NCI-H1105 (cell line): ENCODE measurements at places on chromosomes 13 and 19.

- DNase-seq, result no peak
Measured at GRCh38 chr13:51266642-51267041, 44.4 kb downstream of the FAM124A start.

DNA sequence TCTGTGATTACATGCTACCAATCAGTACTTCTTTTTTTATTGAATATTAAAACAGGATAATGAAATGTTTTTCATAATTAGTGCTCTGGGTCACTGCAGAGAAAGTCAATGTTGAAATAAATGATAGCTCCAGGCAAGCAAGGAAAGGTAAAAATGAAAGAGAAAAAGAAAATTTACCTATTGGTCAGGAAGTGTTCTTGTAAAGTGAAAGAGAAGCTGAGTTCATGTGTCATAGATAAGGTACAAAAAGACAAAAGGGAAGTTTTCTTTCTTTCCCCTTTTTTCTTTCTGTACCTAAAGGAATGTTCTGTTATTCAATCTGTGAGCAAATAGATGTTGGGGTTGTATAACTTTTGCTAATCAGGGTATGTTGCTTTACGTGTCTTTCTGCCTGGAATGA, 197.0 kb downstream of the PCDH9 start:
- no peak for DNase-seq

DNA sequence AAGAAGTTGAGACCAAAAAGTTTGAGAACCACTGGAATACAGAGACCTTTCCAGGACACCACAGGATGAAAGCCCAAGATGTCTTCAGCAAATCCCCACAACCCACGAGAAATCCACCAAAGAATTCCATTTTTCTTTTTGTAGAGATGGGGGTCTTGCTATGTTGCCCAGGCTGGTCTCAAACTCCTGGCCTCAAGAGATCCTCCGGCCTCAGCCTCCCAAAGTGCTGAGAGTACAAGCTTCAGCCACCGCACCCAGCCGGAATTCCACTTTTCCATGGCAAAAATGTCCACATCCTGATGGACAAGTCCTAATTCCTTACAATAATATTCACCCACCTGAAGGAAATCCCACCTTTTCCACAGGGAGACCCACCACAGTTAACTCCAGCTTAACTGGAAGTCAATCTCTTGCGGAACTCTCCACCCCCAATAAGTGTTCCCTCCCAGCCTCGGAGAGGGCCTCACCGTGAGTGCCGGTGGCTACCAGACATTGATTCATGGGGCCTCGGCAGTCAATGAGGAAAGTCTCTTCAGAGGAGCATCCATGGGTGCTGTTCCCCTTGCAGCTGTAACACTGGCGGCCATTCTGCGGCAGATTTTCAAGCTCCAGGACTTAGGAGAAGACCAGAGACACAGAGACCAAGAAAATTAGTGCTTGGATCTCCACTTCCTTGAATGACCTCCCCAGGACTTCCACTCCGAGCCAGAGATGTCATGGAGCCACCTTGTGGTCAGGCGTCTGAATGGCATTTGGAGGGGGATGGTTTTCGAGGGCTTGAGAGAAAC, 12.3 kb upstream of the CADM4 start:
- DNase-seq, result peak; percentile 12

GRCh38 chr13:37501187-37501586, 97.4 kb downstream of the POSTN start:
- no peak for DNase-seq

- DNase-seq, result no peak
Measured at GRCh38 chr19:13134626-13135025, 15.5 kb downstream of the STX10 start.

DNA sequence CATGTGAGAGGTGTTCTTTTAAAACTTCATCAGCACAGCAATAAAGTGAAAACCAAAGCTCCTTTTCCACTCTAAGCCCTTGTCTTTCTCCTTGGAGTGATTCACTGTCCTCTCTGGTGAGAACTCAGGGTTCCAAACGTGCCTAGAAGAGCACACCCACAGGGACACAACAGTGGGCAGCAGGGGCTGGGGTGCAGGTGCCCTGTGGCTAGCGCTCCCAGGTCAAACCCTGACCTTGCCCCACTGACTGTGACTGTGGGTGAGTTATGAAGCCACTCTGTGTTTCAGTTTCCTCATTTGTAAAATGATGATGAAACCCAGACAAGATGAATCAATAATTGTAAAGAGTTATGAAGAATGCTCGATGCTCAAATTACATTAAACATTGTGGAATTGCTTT, 37.6 kb upstream of the IGFL1 start:
- no peak for DNase-seq

DNA sequence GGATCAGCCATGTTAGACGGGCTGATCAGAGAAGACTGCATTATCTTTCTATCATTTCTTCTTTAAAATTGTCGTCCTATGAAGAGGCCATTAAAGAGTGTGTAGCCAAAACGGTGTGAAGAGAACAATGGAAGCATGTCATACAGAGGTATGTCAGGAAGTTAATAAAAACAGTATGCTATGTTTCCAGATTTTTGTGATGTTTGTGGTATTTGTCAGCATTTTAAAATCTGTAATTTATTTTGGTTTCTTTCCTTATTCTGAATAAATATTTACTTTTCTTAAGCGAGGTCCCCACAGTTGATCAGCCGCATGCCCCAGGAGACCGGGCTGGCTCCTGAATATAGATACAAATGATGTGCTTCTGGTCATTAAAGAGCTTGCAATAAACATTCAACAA, 142.9 kb upstream of the SERP2 start:
- no peak for DNase-seq

DNA sequence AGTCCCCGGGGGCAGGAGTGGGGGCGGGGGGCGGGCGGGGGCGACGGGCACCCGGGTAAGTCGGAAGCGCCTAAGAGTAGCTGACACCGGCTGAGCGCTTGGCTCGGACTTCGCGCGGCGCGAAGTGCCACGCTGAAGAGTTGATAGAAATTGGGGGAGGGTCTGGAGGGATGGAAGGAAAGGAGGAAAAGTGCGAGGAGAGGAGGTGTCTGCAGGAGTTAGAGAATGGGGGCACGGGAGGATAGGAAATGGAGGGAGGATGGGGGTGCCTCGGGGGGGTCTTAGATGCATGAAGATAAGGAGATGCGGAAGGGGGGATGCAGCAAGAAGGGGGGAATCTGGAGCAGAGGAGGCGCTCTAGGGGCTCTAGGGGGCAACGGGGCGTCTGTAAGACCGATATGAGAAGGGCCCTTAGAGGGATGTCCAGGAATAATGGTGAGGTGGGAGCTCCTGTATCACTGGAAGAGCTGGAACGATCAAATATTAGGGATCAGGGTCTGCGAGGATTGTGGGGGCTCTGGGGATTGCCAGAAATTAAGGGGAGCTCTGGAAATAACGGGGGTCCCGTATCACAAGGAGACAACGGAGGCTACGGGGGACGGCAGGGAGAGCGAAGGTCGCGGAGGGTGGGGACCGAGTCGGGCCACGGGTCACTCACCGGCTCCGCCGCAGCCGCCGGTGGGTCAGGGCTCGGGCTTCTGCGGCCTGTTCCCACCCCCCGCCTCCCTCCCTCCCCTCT, at the start of gene MYPOP:
Gene MYPOP, minus strand, starts transcription at position 702 of the 739 bp plus-strand sequence. CDS start 840 bp downstream, outside the sequence.
- peak; percentile 21 for DNase-seq
